ENCODE measurements at places on chromosomes 4 and X. TPM values are rescaled to one million over a fixed set of nuclear protein-coding genes. Genes with fewer than 3 reads are reported as not detected.

The CENPE gene
- polyA plus RNA-seq: 4.6 TPM

The RNF4 gene
- polyA plus RNA-seq: 43.3 TPM

The SRPX2 gene
- 27.0 TPM for polyA plus RNA-seq

The NKX3-2 gene
- 0.39 TPM for polyA plus RNA-seq

The ASMT gene
- 0.89 TPM for polyA plus RNA-seq

The SPANXC gene
- not detected for polyA plus RNA-seq

The OPRPN gene
- polyA plus RNA-seq: not detected

The SLC38A5 gene
- polyA plus RNA-seq: 8.9 TPM

The ASB12 gene
- polyA plus RNA-seq: 21.0 TPM

The PDGFC gene
- 29.4 TPM for polyA plus RNA-seq

The UCP1 gene
- polyA plus RNA-seq: not detected

The GAGE1 gene
- polyA plus RNA-seq: not detected
